ENCODE measurements at places on chromosomes 13 and 19.

DNA sequence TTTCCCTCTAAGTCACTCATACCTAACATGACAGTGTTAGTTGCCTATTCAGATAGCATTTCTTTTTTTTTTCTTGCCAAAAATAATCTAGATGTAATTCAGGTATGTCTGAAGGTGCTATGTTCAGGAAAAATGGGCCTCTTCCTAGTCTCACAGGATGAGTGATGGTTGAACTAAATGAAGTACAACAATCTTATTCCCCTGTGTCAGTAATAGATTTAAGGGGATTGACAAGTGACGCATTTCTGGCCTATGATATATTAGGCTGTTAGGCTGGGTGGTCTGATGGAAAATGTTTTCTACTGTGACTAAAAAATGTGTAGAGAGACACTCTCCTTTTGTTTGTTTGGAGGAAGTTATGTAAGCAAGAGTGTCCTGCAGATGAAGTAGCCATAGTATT lies 878.7 kb upstream of the SLITRK1 start:
- no peak for DNase-seq

- no peak for DNase-seq
Observed at GRCh38 chr13:52696566-52696965, 43.1 kb downstream of the CNMD start.

- DNase-seq = no peak
Observed at GRCh38 chr19:56110515-56111448, 10.3 kb downstream of the ZNF787 start.

GRCh38 chr13:49058761-49059160 lies 83.0 kb downstream of the FNDC3A start:
- no peak for DNase-seq

- DNase-seq = peak; percentile 47
Observed at GRCh38 chr19:12937093-12937926, 1.1 kb upstream of the CALR start.

DNA sequence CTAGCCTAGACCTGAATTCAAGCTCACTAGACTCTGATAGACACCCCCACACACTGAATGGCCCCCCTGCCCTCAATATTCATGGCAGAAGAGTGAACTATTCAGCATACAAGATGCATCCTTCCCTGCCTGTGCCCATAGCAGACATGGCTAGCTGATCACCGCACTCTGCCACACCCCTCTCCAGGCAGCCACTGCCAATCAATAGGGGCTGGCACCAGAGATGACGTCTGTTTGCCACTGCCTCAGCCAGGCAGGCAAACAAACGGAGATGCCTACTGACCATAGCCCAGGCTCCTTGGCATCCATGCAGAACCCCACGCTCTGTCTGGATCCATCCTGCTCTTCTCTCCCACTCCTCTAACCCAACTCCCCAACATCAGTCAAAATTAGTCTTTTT lies 13.8 kb upstream of the NPAS1 start:
- DNase-seq = peak; percentile 36

- no peak for DNase-seq
Observed at GRCh38 chr13:72556945-72557344, 170.5 kb downstream of the MZT1 start.

- DNase-seq = no peak
Observed at GRCh38 chr19:43286096-43286495, 16.8 kb upstream of the PSG9 start.

DNA sequence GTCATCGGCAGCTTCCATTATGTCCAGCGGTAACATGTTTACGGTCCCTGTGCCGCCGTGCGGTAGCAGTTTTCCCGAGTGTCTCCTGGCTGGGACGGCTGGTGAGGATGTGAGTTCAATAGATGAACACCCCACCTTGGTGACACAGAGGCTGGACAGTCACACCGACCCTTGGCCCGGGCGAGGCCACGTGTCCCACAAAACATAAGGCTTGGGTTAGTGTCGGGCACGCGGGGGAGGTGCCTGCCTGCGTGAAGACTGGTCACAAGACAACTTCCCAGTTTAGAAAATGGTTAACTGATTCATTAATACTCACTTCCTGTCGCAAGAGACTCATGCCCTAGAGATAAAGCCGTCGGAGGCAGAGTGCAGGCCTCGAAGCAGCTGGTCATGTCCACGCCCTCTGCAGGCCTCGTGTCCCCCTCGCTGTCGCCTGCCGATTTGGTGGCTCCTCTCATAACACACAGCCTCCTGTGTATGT lies 17.2 kb downstream of the RASA3 start:
- peak; percentile 88 for DNase-seq

- DNase-seq = no peak
Observed at GRCh38 chr13:46383383-46383782, 3.7 kb downstream of the RUBCNL start.

DNA sequence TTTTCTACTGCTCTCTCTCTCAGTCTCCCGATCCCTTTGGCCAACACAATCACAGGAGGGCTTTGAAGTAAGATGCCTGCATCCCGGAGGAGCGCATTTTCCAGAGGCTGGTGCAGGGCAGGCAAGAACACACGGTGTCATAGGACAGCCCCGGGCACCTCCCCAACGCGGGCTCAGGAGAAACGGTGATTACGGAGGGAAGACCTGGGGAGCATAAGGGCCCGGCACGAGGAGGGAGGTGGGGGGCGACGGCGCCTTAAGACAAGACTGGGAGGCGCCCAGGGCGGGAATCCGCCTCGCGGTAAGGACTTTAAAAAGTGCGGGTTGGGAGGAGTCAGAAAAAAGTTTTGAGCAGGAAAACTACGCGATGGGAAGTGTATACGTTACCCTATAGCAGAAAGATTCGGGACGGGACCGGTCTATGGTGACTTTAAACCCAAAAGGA lies 18.7 kb upstream of the ZNF888 start:
- peak; percentile 42 for DNase-seq

- DNase-seq = peak; percentile 61
Observed at GRCh38 chr19:11821474-11822109, 7.5 kb downstream of the ZNF440 start.

GRCh38 chr19:9912551-9913236 lies 23.6 kb downstream of the OLFM2 start:
- no peak for DNase-seq

DNA sequence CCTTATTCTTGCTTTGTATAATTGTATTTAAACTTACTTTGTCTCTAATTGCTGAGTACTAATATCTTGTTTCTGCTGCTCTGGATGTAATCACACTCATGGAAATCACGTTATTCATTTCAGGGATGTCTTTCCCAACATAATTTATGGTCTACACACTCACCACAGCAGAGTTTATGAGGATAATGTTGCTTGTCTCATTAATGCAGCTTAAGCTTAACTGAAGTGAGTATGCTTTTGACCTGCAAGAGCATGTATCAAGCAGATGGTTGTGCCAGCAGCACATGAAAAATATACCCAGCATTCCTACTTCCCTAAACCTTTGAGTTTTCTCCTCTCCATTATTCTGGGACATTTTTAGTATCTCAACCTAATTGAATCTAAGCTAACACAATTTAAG lies 1080.9 kb downstream of the SLITRK5 start:
- DNase-seq = no peak

DNA sequence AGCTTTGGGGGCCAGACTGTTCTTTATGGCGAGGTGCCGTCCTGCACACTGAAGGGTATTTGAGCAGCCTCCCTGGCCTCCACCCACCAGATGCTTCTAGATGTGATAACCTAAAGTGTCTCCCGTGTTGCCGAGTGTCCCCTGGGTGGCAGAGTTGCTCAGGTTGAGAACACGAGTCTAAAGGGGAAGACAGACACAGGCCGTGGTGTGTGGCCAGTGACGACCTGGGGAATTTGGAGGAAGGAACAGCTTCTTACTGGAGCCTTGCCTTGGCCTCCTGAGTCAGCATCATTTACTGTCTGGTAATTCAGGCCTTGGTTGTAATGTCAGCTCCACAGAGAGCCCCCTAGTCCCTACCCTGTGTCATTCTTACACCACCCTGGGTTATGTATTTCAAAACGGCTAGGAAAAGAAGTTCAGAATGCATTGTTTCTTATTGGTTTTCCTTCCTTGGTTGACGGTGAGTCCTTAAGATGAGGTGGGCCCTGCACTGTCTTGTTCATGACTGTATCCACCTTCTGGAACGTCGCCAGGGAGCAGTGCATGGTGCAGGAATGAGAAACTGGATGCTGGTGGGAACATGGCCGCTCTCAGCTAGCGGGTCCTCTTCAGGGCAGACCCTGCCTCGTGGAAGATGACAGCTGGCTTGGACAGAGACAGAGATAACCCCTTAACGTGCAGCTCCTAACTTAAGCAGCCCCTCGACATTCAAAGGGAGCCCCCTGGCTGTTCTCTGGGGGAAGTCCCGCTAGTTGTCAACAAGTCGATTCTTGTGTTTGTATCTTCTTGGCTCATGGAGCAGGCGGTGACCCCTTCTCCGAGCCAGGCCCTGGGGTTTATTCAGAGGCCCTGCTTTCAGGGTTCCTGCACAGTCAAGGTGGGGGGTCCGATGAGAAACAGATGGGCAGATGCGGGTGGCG lies 7.2 kb downstream of the SIN3B start:
- DNase-seq = peak; percentile 24

GRCh38 chr19:32691291-32691951 lies at the start of gene NUDT19:
Gene NUDT19, plus strand, starts transcription at chr19:32691821. Its CDS starts 140 bp downstream, at chr19:32691961.
- DNase-seq = peak; percentile 87

DNA sequence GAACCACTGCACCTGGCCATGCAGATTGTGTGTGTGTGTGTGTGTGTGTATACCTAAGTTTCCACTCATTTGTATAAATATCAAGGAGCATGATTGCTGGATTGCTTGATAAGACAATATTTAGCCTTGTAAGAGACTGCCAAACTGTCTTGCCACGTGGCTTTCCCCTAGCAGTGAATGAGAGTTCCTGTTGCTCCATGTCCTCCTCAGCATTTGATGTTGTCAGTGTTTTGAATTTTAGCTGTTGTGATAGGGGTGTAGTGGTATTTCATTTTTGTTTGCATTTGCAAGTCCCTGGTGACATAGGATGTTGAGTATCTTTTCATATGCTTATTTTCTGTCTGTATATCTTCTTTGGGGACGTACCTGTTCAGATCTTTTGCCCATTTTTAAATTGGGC lies 99.0 kb upstream of the ZNF536 start:
- no peak for DNase-seq

- peak; percentile 98 for DNase-seq
Observed at GRCh38 chr13:103883164-103883563, 816.9 kb upstream of the SLC10A2 start.

GRCh38 chr19:12497032-12497431 lies 12.4 kb upstream of the ZNF709 start:
- DNase-seq = no peak

GRCh38 chr19:15421721-15422260 lies 3.0 kb upstream of the AKAP8L start:
- no peak for DNase-seq

DNA sequence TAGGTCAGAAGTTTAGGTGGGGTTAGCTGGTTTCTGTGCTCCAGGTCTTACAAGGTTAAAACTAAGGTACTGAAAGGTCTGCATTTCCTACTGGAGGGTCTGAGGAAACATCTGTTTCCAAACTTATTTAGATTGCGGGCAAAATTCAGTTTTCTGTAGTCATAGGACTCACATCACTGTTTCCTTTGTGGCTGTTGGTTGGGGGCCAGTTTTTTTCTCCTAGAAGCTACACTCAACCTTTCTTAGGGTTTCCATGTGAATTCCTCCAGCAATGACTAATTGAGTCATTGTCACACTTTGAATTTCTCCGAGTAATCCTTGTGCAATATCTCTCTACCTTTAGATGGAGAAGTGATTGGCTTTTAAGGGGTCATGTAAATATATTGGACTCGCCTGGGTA lies 773.4 kb upstream of the SLITRK1 start:
- peak; percentile 76 for DNase-seq

GRCh38 chr13:60012488-60012887 lies 151.2 kb downstream of the DIAPH3 start:
- no peak for DNase-seq

DNA sequence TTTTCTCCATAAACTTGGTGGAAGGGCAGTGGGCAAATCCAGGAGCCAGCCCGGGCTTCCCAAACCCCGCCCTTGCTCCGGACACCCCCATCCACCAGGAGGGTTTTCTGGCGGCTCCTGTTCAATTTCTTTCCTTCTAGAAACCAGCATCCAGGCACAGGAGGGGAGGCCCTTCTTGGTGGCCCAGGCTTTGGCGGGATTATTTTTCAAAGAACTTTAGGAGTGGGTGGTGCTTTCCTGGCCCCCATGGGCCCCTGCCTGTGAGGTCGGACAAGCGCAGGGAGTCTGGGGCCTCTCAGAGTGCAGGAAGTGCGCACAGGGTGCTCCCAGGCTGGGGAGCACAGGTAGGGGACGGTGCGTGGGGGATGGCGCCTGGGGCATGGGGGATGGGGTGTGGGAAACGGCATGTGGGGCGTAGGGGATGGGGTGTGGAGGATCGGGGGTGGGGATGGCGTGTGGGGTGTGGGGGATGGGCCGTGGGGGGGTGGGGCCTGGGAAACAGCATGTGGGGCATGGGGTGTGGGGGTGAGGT lies 396 bp downstream of the F7 start:
- DNase-seq = no peak

GRCh38 chr19:32200312-32201038 lies 144.9 kb upstream of the ZNF507 start:
- no peak for DNase-seq

DNA sequence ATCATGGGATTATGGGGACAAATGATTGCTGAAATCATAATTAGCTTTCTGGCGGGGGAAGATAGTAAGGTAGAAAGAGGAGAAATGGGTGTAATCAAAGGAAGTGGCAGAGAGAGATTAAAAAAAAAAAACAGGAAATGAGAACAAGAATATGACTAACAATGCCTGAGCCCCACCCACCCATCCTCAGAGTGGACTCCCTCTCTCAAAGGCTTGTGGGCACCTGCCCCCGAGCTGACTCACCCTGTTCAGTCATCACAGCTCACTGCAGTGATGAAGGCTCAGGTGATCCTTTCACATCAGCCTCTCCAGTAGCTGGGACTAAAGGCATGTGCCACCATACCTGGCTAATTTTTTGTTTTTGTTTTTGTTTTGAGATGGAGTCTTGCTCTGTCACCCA lies 26.4 kb upstream of the TPT1 start:
- peak; percentile 92 for DNase-seq

DNA sequence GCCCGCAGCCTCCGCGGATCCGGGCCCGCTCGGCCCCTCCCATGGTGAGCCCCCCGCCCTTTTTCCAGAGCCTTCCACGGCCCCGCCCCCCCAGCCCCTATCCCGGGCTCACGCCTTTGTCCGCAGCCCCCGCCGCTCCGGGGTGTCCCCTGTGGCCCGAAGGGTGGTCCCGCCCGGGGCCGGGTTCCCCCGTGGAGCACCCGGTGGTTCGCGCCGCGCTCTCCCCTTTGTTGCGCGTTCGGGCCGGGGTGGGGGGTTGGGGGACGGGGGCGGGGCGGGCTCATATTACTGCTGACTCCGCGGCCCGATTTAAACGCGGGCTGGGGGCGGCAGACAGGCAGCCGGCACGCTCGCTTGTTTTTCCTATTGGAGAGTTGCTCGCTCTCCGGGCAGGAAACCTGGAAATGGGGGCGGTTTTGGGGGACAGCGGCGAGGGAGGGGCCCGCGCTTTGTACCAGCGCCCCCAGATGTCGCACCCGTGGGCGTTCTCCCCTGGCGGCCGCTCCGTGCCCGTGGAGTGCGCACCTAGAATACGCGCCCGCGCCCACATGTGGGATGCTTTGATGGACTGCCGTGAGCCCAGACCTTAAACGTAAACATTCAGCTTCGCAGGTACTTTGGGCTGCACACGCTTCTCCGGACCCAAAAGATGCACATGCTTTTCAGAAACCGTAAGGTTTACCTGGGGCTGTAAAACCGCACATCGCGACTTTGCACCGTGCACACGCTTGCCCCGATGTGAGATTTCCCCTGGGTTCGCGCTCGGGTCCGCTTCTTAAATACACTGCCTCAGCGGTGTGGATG lies 699 bp downstream of the PTOV1 start:
- DNase-seq = peak; percentile 58

- DNase-seq = peak; percentile 21
Observed at GRCh38 chr19:6811906-6812305, 39.4 kb downstream of the VAV1 start.

GRCh38 chr13:27569405-27569804 lies 50.9 kb downstream of the LNX2 start:
- no peak for DNase-seq

All from fibroblast of skin of right biceps (primary cell).